ENCODE measurements at places on chromosomes 5 and 9. TPM values are rescaled to one million over a fixed set of nuclear protein-coding genes. Genes with fewer than 3 reads are reported as not detected.

The SREK1IP1 gene
- total RNA-seq = 6.6 TPM

The C5orf52 gene
- total RNA-seq = not detected

The BOD1 gene
- total RNA-seq = 34.1 TPM

The ZNF462 gene
- 28.5 TPM for total RNA-seq

The PIP5KL1 gene
- total RNA-seq = 10.3 TPM

The MCTP1 gene
- 12.8 TPM for total RNA-seq

The SEMA6A gene
- total RNA-seq = 28.7 TPM

Measured in vagina (tissue), 2 donors.